Tibial nerve (tissue), 4 donors: ENCODE measurements at places on chromosomes 2 and 18.
A peak's percentile ranks its signal among the peaks of the same experiment; 100 is the strongest.

- DNase-seq: no peak
Observed at GRCh38 chr2:170885130-170885791, 43.8 kb upstream of the GORASP2 start.

GRCh38 chr2:206876216-206876860, 63.0 kb upstream of the CPO start:
- no peak for DNase-seq

DNA sequence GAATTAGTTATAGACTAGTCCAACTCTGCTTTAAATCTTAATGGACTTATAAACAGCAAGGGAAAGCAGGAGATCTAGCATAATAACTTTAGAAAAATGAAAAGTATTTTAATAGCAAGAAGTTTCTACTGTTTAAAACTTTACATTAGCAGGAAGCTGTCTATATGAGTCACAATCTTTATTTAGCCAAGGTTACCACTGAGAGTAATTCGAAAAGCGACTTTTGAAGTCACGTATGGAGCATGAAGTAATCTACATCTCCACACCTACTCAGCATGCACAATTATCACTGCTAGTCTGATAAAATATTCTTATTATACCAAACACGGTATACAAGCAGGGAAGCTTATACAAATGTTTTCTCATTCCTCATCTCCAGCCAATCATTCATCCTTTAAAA, 515.4 kb upstream of the SOX11 start:
- DNase-seq: no peak

DNA sequence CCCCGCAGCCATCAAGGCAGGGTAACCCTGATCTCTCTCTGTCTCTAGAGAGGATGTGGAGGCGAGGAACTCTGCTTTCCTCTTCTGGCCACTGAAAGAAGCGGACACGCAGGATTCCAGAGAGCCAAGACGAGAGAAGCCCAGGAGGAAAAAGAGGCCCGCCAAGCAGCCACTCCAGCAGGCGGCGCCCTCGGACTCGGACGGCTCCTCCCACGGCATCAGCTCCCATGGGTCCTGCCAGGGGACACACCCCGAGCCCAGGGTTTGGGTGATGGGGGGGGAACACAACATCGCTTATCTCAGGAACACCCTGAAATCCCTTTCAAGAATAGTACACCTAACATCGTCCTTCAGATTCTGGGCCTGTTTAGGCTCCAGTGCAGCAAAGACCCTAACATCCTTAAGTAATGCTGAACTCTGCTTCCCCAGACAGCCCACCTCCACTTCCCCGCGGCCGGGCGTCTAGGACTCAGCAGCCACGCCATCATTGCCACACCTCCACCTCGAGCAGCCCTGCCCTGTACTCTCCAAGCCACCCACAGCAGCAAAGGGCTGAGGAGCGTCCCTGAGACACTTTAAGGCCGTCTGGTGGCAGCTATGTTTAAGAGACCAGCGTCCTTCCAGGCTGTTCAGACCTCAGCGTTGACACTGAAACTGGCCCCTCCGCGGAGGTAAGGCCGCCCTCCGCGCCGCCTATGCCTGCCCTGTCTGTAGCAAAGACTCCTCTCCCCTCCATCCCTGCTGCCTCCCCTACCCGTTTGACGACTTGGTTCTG, 34.3 kb upstream of the CNGA3 start:
- no peak for DNase-seq

DNA sequence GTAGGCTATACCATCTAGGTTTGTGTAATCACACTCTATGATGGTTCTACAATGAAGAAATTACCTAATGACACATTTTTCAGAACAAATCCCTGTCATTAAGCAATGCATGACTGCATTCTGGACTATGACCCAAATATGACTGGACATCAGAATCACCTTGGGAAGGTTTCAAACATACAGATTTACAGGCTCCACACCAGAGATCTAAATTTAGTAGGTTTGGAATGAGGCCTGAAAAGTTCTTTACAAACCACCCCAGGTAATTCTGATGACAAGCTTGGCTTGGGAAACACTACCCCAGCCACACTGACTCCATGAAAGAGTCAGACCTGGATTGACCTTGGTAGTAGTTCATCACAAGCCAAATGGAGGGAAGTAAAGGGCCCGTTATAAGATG, 52.2 kb upstream of the NFE2L2 start:
- no peak for DNase-seq

DNA sequence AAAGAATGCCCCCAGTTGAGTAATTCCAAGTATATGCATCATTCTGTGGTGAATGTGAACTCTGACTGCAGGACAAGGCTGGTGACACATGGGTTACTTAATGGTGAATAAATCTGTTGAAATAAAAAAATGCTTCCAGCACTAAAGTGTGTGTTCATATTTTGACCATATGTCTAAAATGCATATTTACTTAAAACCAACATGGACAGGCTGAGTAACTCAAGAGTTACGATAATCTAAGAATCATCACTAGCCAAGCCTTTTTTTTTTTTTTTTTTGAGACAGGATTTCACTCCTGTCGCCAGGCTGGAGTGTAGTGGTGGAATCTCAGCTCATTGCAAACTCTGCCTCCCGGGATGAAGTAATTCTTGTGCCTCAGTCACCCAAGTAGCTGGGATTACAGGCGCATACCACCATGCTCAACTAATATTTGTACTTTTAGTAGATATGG, 47.1 kb upstream of the CCBE1 start:
- DNase-seq: no peak

- no peak for DNase-seq
Observed at GRCh38 chr2:129812071-129812470, 167.4 kb upstream of the RAB6C start.

- DNase-seq: peak; percentile 23
Observed at GRCh38 chr2:65129286-65129825, 550 bp downstream of the RAB1A start.
